T-helper 2 cell (primary cell): ENCODE measurements at places on chromosomes 7 and 10.
A peak's percentile ranks its signal among the peaks of the same experiment; 100 is the strongest.

- DNase-seq: peak; percentile 74
These were observed 21.7 kb downstream of the AMZ1 start for GRCh38 chr7:2709553-2710285.

DNA sequence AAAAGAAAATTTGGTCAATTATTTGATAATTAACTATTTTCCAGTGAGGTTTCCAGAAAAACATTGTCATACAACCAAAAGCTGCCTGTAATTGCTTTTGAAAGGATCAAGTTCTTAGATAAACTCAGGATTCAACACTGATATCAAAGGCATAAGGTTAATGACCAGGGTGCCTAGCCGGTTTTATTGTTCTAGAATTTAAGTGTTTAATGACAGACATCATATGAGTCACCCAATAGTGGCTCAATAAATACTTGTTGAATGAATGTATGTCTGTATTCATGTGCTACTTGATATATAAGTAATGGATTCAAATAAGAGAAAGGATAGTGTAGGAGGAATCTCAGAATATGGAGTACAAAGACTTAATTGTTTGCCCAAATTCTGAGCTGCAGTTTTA, 196.1 kb upstream of the LRGUK start:
- no peak for DNase-seq

DNA sequence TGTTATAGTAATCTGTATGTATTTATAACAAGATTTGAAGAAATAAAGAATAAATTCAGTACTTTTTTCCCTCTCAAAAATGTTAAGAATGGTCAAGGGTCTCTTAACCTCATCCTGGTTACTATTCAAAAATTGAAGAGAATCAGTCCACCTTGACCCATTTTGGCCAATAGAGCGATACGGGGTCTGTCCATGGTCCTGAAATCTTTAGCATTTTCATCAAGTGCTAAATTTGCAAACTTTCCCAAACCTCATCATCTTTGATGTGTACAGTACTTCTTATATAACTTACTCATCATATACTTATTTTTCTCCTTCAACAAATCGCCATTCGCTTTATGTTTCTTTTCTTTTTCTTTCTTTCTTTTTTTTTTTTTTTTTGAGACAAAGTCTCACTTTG, 23.6 kb downstream of the TMEM178B start:
- DNase-seq: no peak

GRCh38 chr10:83816942-83817341, 322.4 kb upstream of the GHITM start:
- no peak for DNase-seq

GRCh38 chr7:106009503-106010226, 46.6 kb downstream of the CDHR3 start:
- DNase-seq: peak; percentile 70

DNA sequence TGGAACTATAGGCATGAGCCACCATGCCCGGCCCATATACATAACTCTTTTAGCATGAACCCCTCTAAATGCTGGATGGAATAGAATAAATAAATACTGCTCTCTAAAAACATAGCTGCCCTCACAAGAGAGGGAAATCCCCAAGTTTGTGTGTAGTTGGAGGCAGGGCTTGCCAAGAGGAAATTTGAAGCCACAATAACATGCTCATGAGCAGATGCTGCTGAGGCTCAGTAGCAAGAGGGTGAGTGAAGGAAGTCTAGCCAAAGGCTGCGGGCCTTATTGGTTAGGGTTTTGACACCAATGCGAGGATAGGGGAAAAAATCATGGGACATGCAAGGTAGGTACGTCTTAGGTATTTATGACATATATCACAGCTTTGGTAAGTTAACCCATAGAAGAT, 17.3 kb downstream of the TPK1 start:
- no peak for DNase-seq

DNA sequence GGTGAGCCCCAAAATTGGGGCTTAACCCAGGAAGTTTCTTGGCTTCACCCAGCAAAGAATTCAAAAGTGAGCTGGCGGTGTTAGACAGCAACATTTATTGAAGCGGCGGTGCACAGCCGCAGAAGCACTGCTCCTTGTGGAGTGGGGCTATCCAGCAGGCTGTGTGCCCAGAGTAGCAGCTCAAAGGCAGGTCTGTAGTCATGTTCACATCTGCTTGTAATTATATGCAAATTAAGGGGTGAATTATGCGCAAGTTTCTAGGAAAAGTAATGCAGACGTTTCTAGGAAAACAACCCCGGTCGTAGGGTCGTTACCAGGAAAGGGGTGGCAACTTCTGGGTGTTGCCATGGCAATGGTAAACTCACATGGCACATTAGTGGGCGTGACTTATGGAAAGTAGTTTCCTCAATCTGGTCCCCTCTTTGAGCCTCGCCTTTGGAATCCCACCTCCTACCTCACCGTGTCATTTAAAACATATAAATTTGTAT, 13.7 kb upstream of the KBTBD2 start:
- peak; percentile 70 for DNase-seq

DNA sequence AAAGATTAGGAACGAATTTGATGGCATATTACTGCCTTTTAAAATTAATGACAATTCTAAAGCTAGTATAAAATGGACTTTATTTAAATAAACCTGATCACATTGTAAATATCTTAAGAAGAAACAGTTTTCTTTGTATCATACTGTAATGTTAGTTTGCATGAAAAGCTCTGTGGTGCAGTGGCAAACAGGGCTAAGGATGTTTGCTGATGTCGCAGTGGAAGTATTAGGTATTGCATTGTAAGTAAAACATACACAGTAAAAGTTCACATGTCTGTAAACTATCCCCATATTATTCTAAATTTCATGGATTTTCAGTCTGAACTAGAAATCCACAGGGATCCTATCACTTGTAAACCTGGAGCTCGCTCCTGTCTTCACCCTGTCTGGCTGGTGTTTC, 252.6 kb upstream of the ZNF32 start:
- no peak for DNase-seq

GRCh38 chr10:1057106-1057657, 997 bp downstream of the WDR37 start:
- no peak for DNase-seq

- no peak for DNase-seq
These were observed 48.6 kb upstream of the NOBOX start for GRCh38 chr7:144452064-144452463.

DNA sequence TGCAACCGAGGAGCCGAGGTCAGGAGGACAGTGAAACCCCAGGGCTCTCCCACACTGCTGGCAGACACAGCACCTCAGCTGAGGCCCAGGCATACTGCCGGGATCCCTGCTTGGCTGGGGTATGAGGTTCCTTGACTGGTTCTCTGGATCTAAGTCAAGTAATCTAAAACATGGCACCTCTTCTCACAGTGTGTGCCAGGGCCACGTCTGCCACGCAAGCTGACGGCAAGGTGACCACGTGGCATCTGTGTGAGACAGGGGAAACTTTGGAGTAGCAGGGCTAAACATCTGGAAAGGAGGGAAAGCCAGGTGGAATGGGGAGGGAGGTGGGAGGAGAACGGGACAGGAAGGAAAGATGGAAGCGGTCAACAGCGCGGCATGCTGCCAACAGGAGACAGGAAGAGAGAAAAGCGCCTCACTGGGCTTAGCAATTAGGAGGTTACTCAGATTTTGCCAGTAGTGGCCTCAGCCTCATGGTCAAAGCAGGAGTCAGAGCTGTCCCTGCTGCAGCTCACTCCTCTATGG, 103.7 kb downstream of the CXCL12 start:
- no peak for DNase-seq

DNA sequence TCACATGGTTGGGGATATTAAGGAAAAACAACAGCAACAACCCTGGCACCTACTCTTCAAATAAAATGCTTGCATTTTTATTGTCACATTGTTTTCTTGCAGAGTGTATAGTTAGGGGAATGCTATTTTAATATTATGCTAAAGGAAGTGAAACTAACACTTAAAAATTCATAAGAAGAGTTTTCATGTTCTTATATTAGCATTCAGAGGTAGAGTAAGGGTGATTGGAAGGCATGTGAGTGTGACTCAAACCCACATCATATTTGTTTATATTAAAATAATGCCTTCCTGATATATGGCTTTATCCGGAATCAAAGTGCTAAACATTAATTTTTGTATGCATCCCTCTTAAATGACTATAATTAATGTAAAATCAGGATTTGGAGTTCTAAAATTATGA, 59.8 kb upstream of the TES start:
- DNase-seq: no peak

DNA sequence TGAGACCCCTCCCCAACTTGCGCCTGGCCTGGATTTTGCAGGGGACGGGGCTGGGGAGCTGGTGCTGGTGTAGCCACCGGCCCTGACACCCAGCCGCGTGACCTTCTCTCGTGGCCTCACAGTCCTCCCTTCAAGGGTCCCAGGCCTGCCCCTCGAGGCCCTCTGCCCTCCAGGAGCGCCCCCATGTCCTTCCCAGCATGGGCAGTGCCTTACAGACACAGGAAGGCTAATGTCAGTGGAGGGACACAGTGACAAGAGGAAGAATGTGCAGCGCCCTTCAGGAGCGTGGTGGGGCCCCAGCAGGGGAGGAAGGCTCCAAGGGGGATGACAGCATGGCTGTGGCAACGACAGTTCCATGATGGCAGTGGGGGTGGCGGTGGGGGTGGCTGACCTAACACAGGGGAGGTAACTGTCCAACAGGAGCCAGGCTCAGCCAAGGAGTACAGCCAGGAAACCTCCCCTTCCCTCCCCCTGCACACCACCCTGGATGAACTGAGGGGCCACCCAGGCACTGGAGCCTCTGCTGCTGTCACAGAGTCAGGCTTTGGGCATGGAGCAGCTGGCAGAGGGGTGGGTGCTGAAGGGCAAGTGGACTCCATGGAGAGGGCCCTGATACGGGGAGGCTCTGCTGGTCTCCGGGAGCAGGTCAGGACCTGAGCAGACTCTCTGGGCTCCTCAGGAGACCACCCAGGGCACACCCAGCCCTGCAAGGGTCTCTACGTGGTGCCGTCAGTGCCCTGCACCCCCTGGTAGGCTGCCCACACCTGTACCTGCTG, 76.0 kb upstream of the RET start:
- no peak for DNase-seq

GRCh38 chr10:116974456-116975005, 30.5 kb downstream of the SHTN1 start:
- no peak for DNase-seq

- DNase-seq: no peak
These were observed 824.7 kb downstream of the REEP3 start for GRCh38 chr10:64345856-64346255.

DNA sequence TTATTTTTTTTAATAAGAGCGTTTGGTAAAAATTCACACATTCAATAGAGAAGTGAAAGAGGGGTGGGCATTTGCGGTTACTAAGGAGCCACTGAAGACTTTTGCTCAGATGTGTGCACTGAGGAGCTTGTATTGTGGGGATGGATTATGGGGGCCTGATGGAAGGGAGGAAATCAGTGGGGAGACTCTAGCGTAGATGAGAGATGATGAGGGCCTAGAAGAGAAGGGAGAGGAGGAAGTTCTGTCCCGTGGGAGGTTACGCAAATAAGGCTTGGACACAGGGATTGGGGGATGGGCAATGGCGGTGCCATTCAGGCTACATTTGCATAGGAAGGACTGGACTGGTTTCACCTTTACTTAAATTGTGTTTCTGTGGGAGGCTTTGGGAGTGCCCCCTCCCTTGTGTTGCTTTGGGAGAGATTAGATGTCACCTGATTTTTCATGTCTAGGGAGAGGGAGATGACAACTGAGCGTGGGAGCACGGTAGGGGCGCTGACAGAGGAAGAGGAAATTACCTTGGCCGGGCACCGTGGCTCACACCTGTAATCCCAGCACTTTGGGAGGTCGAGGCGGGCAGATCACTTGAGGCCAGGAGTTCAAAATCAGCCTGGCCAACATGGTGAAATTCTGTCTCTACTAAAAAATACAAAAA, 2.2 kb upstream of the HIP1 start:
- no peak for DNase-seq

DNA sequence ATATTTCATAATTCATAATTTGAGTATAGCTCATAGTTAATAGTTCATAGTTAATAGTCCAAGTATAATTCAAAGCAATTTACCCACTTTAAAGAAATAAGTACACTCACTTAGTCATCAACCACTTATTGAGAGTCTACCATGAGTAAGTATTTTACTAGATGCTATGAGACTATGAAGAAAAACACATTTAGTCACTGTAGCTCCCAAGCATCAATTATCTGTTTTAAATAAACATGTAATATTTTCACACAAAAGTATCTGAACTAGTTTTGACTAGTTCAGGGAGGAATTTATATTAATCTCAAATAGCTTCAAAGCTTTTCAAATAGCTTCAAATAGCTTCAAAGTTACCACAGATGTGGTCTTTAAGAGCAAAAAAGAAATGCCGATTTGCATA, 119.2 kb downstream of the ANK3 start:
- DNase-seq: no peak

GRCh38 chr10:624605-625332, 64.7 kb downstream of the DIP2C start:
- no peak for DNase-seq

- no peak for DNase-seq
These were observed 198.6 kb upstream of the LYZL2 start for GRCh38 chr10:30828164-30828563.

DNA sequence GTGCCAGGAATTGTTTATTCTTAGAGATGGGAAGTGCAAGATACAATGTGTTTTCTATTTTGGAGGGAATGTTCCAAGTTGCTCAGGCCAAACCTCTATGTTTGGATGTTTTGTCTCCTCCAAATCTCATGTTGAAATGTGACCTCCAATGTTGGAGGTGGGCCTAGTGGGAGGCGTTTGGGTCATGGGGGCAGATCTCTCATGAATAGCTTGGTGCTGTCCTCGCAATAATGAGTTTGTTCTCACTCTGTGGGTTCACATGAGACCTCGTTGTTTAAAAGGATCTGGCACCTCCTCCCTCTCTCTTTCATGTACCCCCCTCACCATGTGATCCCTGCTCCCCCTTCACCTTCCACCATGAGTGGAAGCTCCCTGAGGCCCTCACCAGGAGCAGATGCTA, 8.3 kb upstream of the GDF10 start:
- no peak for DNase-seq

DNA sequence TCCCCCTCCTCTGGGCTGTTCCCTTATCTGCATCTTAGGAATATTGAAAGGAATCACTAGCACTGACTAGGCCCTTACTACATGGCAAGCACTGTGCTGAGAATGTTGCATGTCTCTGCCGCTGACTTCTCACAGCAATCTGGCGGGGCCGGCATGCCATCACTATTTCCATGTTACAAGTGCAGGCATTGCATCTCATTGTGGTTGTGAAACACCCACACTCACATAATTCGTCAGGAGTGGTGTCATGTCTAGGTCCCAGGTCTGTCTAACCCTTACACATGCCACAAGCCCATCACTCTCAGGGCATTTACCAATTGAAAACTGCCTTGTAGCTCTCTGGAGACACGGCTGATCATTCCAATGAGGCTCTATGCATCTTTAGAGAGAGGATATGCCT, 8.5 kb upstream of the IL2RA start:
- DNase-seq: peak; percentile 54

DNA sequence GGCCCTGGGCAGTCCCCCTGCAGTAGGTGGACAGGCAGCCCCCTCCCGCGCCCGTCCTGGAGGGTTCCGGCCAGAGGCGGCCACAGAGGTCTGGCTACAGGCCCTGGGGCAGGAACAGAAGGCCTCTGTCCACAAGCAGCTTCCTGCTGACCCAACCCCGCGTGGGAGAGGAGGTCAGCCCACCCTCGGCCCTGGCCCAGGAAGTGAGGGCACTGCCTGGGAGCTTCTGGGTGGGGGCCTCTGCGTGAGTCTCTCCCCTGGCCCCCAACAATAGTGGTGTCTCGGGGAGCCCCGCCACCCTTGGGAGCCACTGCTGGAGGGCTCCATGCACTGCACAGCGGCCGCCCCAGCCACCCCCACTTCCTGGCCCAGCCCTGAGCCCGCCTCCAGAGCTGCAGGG, 4.7 kb downstream of the MICALL2 start:
- DNase-seq: no peak
